ENCODE measurements at places on chromosomes 5 and 9.

- DNase-seq: peak; percentile 43
Measured at GRCh38 chr9:89421595-89421994, 76.3 kb downstream of the SEMA4D start.

DNA sequence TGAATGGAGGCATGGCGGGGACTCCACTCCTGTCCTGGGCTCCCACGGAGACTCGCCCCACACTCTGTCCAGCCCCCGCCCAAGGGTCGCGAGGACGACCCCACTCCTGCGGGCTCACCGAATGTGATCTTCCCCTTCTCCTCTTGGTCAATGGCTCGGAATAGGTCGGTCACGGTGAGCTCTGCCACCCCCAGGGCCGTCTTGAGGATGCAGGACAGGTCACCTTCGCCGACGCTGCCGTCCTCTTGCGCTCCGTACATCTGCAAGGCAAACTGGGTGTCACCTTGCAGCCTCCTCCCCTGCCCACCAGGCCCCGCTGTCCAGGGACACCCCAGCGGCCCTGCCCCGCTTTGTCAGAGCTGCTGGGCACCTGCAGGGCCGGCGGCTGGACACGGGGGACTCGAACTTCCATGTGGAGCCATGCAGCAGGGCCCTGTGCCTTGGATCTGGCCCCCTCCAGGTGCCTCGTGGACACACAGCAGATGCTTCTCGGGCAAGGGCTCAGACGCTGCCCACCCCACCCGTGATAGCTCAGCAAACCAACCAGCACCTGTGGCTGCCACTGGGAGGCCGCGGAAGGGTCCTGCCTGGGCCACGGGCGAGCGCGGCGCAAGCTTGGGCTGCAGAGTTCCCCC lies 21.5 kb upstream of the SLC6A3 start:
- DNase-seq: no peak

DNA sequence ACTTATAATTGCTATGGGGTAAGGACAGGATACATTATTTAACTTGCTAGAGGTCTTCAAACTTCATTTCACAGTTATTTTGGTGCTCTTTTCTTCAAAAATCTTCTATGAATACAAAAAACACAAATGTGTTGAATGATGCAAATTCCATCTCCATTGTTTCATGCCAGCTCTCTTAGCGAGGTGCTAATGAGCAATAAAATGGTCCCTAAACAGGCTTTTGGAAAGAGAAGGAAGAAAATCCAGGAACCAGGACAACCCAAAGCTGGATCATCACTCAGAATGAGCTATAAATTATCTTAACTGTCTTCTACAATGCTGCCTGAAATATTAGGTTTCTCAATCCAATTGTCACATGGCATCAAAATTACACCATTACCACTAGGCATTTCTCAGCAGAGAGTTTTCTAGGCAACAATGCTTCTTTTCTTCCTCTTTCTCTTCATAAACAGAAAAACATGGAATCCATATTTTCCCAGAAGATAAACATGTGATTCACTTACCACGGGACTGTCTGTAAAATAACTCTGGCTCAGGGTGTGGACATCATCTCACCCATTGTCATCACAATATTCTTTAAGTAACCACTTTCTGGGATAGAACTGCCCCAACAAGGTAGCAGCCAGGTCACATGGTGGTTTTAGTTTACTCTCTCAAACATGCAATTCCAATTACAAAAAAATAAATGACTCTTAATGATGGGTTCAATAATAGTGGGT lies 249.4 kb downstream of the NPR3 start:
- peak; percentile 41 for DNase-seq

DNA sequence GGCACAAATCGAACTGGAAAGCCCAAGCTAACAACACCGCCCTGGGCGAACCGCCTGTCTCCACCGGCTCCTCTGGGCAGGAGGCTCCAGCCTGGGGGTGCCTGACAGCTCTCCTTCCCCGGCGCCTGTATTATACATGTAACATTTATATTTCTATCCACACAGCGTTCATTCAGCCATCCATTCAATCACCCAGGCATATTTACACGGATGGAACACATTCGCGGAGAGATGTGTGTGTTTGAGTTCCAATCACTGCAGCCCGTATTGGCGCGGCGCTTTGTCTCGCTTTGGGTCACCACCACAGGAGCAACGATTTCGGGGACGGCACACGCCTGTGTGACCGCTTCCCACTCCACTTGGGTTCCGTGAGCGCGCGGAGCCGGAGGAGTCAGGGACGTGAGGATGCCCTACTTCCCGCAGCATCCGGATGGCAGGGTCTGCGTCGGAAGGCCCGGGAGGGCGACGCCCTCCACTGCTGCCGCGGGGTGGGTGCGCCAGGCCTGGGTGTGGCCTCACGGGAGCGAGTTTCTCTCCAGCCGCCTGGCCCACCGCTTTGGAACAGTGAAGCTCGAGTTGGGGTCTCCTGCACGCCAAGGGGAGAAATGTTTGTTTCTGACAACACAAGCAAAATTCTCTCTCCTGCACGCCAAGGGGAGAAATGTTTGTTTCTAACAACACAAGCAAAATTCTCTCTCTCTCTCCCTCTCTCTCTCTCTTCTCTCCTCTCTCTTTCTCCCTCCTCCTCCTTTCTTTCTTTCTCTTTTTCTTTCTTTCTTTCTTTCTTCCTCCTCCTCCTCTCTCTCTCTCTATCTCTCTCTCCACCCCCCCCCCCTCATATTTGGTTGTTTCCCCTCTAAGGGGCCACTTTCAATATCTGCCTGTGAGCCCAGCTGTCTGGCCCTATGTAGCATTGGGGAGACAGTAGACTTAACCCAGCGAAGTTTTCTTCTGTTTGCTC lies 1.1 kb upstream of the SV2C start:
- no peak for DNase-seq

DNA sequence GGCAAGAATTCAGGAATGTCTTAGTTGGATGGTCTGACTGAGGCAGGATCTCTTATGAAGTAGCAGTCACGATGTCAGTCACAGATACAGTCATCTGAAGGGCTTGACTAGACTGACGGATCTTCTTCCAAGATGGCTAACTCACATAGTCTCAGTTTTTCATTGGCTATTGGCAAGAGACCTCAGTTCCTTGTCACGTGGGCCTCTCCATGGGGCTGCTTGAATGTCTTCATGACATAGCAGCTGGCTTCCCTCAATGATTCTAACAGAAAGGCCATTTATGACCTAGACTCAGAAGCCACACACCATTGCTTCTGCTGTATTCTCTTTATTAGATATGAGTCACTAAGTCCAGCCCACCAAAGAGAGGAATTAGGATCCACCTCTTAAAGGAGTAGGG lies 4.7 kb downstream of the APC start:
- DNase-seq: peak; percentile 4

DNA sequence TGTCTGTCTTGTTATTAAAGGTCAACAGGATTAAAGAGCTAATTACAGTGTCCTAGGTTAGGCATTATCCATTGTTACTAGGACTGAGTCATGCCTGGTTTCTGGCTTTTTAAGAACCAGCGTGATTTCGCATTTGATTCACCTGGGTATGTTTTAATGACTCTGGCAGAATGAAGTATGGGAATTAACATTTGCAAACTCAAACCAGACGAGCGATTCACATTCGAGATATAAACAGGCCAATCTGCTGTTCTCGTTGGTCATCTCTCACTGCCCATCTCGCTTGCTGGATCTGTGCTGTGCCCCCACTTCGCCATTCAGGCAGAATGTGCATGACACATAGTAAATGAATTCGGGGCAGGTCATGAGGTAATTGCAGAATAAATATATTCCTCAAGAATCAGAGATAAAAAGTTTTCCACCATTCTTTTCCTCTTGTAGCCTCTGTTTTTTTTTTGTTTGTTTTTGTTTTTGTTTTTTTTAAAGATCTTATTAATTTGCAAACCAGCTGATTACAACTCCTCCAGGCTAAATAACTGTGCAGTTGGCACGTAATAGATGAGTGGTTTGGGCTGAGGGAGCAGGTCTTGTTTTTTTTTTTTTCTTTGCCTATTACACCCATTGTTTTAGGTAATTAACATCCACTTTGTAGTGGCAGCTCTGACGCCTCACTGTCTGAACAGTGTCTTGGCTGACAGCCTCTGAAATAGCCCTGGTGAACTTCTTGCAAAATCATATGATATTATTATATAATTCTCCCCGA lies 313.5 kb upstream of the MSX2 start:
- no peak for DNase-seq

GRCh38 chr9:108832179-108832500 lies 23.6 kb downstream of the ACTL7B start:
- no peak for DNase-seq

DNA sequence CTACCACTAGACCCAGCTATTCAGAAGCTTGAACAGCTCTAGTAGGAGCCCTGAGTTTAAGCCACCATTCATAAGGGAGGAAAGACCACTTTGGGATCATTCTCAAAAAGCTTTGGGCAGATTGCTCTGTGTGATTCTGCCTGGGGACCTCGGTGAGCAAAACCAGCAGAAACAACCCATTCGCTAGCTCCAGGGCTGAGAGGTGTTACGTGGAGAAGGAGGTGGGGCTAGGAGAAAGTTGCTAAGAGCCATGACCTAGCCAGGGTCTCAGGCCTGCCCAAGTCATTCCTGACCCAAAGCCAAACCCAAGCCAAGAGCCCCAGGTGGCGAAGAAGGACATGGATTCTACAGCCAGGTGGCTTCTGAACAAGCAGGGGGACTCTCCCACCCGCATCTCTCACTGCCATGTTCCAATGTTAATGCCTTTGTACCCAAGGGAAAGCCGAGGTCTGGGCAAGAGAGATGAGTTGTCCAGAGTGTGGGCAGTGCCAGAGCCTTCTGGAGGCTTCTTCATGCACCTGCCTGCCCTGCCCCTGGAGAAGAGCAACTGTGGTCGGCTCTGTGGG lies 4.0 kb upstream of the BARHL1 start:
- DNase-seq: no peak

DNA sequence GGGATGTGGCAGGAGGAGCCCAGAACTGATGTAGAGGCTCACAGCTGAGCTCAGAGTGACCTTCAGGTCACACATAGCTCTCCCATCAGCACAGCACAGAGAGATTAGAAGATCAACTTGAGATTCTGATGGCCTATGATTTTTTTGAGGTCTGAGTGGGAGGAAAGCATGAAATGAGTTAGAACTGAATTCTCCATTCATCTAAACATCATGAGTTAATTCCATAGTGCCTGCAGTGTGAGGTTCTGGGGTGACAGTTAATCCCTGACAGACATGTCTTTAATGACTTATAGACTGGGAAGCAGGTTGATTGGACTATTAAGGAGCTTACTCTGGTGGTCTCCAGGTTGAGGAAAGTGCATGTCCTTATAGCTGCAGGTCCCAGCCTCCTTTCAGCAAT lies 22.4 kb downstream of the SLC22A5 start:
- DNase-seq: no peak

DNA sequence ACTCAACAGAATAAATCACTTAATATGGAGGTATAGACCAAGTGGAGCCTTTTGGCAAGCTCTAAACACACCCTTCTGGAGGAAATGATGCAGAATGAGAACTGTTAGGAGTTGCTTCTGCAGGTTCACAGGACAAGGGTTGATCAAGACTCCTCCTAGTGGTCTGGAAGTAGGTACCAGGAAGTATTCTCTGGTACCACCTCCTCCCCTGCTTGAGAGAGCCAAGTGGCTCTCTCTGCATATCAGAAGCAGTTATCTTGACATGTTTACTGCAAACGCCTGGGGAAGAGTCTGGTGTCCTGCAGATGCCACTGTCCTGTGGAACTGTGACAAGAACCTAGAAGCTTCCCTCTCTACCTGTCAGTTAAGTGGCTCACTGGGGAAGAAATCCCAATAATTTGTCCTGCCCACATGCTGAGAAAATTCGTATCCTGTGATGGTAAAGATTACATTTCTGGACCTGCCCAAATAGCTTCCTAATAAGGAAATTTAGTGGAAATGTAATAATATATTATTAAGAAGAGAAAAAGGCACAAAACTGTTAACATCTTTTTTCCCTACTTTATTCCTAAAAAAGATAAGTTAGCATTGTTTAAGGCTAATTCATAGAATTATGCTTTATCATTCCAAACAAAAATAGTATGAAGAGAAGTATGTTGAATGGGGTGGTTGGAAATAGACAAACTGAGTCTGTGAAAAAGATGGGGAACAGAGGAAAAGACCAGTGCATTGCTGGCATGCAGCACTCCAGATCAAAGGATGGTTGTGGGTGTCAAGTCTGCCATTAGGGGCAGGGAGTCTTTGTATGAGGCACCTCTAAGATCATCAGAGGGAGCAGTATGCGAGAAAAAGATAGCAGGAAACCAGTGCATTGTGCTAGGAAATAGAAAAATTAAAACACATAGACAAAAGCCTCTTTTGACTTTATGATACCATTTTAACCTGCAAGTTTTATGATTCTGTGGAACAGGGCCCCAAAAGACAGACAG lies 118.8 kb downstream of the CDC42SE2 start:
- peak; percentile 86 for DNase-seq

DNA sequence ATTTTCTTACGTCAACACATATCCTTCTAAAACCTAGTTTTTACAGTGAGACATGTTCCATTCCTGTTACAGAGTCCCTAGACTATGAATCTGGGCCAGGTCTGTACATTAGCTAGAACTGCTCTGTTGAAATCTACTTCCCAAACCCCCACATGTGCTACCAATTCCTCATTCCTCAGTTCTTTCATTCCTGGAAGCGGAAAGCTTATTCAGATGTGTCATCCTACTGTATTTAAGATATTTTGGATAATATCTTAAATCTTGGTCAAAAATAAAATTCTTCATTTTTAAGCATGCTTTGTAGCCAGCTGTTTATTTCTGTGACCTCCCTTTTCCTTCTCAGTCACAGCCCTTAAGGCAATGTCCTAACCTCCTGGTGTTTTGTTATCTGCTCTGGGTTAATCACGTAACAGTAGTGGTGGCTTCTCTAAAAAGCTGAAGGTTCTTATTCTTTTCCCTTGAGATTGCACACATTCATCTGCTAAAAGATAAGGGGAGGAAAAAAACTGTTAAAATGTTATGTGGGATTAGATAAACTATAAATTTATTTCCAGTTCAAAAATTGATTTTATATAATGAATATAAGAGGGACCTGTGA lies 35.6 kb downstream of the GLRX start:
- DNase-seq: peak; percentile 76

DNA sequence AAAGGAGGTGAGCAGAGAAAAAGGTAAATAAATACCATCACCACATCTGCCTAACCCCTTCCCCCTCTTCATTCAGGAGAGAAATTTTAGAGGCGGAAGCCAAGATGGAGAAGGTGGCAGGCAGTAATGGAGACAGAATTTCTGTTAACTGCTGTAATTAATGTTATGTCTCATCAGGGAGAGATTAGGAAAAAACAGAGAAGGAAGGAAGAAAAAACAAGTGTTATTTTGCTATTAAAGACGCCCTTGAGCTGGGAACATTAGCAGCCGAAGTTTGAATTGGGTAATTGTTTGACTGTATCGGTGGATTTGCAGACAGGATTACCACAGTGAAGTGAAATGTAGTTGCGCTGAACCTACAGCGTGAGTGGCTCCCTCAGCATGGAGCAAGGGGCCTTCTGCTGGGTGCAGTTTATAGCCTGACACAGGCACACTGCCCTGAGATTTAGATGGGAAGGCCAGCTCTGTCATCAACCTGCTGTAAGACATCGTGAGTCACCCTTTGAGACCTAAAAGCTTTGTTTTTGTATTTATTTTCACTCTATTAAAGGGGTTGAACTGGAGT lies 136.3 kb downstream of the ASTN2 start:
- no peak for DNase-seq

GRCh38 chr9:94298949-94299599 lies 29.4 kb downstream of the NUTM2F start:
- DNase-seq: no peak

GRCh38 chr5:170252720-170253350 lies 20.1 kb downstream of the C5orf58 start:
- DNase-seq: no peak

Measured in choroid plexus epithelial cell (primary cell).